Esophagus squamous epithelium (tissue), 5 donors: ENCODE measurements at places on chromosomes 11 and 22. TPM values are rescaled to one million over a fixed set of nuclear protein-coding genes. Genes with fewer than 3 reads are reported as not detected.

EHF gene
- 281 TPM for total RNA-seq

APOL4 gene
- 2.9 TPM for total RNA-seq

GP1BB gene
- total RNA-seq, result 9.7 TPM

GGTLC3 gene
- not detected for total RNA-seq

VSIG10L2 gene
- not detected for total RNA-seq

SPDYC gene
- total RNA-seq, result not detected

IL10RA gene
- total RNA-seq, result 21.2 TPM

GRCh38 chr11:1639102-1639620, 9.6 kb downstream of the KRTAP5-5 start:
- no peak for DNase-seq

DNA sequence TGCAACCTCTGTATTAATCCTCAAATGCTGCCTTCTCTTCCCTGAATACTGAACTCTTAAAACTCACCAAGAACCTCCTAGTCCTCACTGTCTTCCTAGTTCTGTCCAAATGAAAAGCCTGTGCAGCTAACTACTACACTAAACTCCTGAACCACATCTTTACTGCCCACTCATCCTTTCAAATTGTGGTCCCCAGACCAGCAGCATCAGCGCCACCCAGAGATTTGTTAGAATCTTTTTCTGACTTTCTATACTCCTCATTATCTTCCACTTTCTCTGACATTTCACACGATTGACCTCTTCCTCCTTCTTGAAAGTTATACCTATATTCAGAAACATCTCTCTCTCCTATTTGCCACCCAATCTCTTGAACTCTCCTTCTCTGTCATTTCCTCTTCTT, 461.3 kb downstream of the DLG2 start:
- DNase-seq, result no peak

DNA sequence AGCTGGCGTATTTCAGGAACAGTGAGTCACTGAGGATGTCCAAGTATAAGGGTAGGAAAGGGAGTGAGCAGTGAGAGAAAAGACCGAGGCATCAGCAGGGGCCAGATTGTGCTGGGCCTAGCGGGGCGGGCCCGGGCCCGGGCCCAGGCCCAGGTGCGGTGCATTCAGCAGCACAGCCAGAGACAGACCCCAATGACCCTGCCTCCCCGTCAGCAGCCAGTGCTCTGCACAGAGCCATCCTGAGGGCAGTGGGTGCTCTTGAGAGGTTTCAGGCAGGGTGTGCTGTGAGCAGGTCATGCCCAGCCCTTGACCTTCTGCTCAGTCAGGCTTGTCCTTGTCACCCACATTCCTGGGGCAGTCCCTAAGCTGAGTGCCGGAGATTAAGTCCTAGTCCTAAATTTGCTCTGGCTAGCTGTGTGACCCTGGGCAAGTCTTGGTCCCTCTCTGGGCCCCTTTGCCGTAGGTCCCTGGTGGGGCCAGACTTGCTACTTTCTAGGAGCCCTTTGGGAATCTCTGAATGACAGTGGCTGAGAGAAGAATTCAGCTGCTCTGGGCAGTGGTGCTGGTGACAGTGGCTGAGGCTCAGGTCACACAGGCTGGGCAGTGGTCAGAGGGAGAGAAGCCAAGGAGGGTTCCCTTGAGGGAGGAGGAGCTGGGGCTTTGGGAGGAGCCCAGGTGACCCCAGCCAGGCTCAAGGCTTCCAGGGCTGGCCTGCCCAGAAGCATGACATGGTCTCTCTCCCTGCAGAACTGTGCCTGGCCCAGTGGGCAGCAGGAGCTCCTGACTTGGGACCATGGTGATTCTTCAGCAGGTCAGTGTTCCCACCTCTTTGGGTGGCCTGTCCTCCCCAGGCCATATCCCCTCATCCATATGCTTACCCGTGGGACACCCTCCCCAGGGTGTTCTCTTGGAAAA, 2.1 kb downstream of the MYO7A start:
- no peak for DNase-seq

DNA sequence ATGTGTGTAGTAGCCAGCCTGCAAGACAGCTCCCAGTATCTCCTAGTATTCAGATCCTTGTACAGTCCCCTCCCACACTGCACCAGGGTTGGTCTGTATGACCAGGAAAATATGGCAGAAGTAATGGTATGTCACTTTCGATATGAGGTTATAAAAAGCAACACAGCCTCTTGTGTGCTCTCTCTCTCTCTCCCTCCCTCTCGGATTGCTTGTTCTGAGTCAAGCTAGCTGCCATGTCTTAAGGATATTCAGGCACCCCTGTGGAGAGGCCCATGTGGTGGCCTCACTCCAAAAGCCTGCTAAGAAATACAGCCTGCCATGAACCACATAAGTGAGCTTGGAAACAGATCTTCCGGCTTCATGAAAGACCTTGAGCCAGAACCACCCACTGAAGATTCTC, 25.4 kb downstream of the FXYD6 start:
- DNase-seq, result no peak

DNA sequence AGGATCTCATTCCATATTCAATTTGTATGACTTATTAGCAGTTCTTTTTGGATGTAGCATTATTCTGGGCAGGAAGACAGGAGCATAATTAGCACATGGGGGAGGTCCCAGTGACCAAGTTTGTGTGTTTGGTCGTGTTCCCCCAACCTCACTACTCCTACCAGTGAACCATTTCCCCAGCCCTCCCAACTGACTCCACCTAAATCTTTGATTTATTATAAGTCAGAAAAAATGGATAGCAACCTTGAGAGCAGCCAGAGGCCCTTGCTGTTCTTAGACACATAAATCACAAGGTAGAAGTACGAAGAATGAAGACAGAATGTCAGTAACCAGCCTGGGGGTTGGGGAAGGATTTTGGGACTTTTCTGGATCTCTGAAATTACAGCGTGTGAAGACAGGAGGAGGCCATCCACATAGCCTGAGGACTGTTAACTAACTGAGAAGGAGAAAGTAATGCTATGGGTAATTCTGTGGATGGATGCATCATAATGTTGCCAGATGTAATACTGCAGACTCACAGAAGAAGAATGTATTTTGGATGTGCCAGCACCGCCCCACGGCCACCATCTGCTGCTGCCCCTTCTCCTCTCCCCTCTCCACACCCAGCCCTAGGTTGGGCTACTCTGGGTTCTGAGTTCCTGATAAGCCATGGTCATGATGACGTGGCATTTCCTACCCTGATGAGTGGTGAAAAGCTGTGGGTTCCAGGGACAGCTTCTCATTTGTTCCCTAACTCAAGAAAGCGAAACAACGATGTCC, 124.3 kb upstream of the TTC12 start:
- no peak for DNase-seq

DNA sequence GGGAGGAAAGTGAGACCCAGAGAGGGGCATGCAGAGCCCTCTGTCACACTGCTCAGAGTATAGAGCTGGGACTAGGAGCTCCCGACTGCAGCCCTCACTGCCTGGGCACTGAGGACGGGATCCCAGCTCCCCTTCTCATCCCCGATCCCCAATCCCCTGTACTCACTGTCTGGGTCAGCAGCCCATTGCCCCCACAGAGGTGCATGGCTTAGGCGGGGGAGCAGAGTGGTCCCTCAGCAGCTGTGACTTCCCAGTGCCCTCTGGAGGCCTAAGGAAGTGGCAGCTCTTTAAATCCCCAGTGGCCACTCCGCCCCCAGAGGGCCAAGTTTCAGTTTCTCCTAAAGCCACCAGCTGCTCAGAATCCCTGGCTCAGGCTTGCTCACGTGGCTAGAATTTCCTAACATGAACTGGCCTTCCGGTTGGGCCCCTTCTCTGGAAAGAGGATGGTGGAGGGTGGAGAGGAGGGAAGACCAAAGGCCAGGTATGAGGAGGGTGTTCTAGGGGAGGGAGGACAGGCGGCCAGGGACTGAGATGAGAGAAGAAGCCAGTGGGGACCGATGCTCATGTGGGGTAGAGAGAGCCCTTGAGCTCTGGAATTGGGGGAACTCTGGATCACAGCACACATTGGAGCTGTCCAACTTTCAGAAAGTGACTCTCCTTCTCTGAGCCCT, at the start of gene BATF2:
Gene BATF2 (minus strand): TSS at position 262 of the 671 bp plus-strand sequence. CDS start 57 bp downstream, at position 205.
- no peak for DNase-seq

DNA sequence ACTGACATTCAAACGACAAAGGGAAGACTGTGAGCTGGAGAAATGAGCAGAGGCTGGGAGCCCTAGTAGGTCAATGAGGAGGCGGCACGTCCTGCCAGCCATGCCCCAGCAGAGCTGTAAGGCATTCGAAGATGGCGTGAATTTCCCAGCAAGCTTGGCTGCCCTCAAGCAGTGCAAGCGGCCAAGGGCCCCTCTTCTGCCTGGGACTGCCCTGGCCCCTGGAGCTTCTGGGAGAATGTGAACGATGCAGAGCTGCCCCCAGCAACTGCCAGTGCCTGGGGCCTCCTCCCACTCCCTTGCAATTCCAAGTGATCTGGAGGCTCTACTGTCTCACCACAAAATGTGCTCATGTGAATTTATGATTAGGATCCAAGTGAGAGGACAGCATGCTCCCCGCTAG, 4.3 kb downstream of the PPM1F start:
- DNase-seq, result no peak

- no peak for DNase-seq
Measured at GRCh38 chr22:45366713-45367112, 46.7 kb downstream of the SMC1B start.

- DNase-seq, result no peak
Measured at GRCh38 chr11:74981888-74982287, 6.8 kb upstream of the NEU3 start.
